Kidney epithelial cell (primary cell): ENCODE measurements at places on chromosomes 11 and 22.

DNA sequence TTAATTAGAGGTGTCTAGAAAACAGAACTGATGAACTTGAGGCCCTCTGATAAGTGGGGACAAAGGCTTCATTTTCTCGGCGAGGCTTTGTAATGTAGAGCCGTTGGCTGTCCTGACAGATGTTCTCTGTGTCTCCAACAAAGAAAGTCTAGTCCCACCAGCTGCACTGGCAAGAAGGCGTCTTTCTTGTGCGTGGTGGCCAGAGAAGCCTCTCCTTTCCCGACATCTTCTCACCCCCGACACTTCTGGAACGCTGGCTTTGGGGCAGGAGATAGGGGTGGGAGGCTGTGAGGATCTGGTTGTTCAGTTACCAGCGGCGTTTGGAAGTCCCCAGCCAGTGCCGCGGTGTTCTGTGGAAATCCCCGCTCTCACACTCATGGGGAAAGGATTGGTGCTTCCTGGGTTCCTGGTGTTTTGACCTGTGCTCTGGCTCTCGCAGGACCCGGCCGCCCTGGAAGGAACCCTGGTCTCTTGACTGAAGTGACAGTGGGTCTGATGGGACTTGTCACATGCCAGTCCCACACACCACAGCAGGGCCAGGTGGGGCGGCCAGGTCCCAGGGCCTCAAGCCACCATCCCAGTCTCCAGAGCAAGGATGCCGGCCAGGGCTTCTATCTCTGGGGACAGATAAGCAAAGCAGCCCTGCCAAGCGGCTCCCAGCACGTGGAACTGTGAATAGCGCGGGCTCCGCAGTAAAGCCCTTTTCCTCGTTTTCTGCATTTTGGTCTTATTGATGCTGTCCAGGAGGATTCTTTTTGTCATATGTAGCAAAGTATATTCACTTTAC, 23.2 kb downstream of the FADS2 start:
- no peak for DNase-seq

- no peak for DNase-seq
These were observed 110.3 kb upstream of the SYT13 start for GRCh38 chr11:45396394-45396793.

GRCh38 chr11:130737866-130738431, 178.3 kb downstream of the SNX19 start:
- DNase-seq = no peak

DNA sequence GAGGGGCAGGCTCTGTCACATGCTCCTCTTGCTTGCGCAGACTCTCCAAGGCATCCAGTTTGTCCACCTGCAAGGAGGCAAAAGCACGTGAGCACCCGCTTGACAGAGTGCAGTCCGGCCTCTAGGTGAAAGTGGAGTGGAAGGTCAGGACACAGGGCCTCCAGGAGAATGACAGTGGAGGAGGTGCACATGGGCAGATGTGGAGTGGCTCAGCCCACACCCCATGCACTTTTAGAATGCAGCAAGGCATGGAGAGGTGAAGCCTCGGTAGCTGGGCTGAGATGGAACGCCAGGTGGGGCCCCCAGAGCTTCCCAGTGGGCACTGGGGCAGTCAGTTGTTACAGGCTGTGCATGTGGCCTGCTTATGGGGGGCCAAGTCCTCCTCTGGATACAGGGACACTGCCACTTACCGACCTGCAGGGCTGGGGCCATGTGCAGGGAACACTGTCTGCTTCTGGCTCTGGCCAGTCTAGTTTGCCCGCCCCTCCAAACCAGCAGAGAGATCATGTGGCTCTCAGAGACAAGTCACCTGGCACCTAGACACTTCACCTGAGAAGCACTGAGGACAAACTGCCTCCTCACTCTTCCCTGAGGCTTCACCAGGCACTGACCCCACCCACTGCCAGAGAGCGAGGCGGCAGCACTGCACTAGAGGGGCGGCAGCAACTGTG, 2.3 kb upstream of the SLC25A1 start:
- no peak for DNase-seq

DNA sequence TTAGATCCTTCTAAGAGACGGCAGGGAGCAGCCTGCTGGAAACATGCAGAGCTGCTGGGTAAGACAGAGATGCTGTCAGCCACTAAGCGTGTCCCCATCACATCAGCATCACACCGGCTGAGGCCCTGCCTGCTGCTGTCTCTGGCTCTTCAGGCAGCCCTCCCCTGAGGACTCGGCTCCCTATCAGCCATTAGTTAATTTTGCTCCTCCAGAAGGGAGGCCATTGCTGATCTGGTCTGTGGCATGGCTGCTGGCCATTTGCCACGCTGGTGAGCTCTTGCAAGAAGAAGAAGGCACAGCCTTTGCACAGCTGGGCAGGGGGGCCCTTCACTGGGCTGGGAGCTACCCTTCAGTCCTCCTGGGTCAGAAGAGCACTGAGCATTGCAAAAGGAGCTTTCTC, 131.2 kb upstream of the PARVA start:
- DNase-seq = no peak

DNA sequence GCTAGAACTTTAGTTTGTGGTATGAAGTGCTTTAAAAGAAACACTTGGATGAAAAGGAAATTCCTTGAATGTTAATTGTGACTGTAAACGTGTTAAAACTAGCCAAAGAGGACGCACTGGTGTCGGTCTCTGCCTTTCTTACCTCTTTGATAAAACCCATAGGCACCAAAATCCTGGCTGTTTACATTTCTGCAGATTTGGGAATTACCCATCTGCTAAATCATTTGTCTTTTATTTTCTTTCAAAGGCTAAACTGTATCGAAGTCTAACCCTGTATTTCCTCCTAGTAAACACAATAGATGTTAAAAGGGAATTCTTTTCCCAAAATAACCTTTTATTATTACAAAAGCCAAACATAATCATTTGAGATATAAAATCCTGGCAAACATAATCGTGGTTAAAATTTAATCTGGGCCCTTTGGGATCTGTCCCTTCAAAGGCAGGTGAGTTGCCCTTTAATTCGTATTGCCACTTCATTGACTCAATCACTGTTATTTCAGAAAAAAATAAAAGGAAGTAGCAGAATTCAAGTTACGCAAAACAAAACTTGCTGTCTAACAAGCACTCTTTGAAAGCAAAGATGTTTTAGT, 2.4 kb downstream of the RASSF10 start:
- no peak for DNase-seq

GRCh38 chr11:72773291-72773690, 20.6 kb downstream of the STARD10 start:
- peak; percentile 67 for DNase-seq

DNA sequence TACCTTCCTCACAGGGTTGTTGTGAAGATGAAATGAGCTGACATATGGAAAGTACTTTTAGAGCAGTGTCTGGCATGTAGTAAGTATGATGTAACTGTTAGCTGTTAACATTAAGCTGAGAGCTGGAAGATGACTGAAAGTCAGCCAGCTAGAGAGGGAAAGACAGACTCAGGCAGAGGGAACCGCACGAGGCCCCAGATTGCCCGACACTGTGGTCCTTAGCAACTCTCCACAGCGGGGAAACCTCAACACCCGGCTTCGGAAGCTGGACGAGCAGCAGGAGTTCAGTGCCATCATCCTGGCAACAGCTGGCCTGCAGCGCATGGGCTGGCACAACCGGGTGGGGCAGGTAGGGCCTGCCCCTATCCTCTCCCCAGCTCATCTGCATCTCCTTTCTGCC, 6.5 kb downstream of the HMBS start:
- no peak for DNase-seq

DNA sequence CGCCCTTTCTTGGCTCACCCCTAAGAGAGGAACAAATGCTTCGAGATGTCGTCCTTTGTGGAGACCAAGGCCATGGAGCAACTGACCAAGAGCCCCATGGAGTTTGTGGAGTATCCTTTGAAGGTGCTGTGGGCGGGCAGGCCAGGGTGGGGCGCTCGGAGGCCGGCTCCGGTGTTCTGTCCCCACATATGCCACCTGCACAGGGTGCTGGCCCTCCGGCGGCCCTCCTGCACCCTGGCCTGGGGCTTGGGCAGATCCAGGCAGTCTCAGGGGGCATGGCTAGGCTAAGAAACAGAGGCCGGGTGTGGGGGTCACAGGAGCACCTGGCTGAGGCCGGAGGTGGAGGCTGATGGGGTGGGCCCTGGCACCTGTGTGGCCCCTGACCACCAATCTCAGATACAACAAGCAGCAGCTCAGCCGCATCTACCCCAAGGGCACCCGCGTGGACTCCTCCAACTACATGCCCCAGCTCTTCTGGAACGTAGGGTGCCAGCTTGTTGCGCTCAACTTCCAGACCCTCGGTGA, 10.3 kb downstream of the PLCB3 start:
- DNase-seq = no peak

DNA sequence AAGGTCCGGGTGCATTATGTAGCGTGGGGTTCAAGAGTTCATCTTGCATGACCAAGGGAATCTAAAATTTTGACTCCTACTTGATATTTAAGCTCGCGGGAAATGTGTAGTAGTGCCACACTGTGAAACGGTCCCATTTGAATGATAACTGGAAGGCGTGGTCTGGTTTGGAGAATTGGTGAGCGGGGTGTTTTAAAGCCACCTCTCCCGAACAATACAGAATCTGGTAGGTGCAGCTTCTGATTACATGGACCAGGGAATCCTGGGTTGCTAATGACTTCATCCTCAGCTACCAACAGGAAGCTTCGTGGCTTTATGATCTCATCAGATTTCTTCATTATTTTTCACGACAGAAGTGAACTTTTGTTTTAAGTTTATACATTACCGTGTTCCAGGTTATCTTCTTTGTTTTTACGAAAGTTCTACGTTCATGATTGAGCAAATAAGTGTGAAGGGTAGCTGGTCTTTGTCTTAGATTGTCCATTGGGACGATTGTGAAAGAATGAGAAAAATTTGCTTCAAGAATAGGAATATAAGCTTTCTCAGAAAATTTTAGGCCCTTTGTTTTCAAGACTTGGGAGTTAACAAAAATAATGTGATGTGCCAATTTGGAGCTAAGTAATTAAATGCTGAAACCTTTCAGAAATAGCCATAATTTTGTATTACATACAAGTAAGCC, 1.7 kb downstream of the QSER1 start:
- peak; percentile 83 for DNase-seq

GRCh38 chr11:66146940-66147339, 76.9 kb downstream of the PACS1 start:
- DNase-seq = no peak

GRCh38 chr22:19608003-19608690, 83.9 kb upstream of the CLDN5 start:
- DNase-seq = no peak

DNA sequence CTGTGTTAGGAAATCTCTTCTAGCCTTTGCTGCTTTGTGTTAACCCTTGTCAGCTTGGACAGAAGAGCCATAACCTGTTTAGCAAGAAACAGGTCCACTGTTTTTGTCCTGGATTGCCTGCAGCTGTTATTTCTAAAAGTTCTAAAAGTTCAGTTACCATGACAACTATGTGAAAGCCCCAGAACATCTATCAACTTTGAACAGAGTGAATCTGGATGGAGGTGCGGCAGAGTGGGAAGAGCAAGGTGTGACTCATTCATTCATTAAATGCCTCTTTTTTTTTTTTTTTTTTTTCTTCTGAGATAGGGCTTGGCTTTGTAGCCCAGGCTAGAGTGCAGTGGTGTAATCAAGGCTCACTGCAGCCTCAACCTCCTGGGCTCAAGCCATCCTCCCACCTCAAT, 50.5 kb downstream of the RBX1 start:
- peak; percentile 66 for DNase-seq

DNA sequence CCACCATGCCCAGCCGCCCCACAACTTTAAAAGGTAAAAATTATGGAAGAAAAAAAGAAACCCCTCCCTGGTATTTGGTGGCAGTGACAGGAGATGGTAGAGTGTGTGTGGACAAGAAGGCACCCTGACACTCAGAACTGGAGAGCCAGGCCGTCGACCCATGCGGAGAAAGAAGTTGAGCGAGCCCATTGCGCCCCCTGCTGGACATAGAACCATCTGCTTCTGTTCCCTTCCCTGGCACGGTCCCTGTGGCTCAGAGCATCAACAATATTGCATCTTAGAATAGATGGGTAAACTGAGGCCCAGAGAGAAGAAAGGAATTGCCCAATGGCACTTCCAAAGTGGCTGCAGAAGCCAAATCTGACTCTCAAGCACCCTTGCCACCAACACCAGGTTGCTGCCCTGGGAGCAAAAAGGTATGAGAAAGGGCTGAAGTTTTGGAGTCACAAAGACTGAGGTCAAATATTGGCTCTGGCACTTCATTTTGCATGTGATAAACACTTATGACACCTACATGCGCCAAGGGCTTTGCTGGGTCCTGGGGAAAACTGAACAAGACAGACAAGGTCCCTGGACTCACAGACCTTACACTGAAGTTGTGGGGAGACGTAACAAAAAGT, 8.6 kb downstream of the MRPL11 start:
- DNase-seq = no peak

DNA sequence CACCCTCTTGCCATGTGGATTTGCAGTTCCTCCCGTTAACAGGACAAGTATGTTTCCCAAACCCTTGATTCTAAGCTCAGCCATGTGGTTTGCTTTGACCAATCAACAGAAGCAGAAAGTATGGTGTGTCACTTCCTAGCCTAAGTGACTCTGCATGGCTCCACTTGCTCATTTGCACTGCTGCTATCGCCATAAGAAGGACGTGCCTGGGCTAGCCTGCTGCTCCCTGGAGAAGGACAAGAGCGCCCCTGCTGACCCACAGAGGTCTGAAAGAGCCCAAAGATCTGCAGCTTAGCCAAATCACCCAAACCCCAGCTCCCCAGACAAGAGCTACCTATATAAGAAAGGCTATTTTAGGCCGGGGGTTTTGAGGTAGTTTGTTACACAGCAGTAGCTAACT, 18.0 kb downstream of the TBRG1 start:
- DNase-seq = no peak

DNA sequence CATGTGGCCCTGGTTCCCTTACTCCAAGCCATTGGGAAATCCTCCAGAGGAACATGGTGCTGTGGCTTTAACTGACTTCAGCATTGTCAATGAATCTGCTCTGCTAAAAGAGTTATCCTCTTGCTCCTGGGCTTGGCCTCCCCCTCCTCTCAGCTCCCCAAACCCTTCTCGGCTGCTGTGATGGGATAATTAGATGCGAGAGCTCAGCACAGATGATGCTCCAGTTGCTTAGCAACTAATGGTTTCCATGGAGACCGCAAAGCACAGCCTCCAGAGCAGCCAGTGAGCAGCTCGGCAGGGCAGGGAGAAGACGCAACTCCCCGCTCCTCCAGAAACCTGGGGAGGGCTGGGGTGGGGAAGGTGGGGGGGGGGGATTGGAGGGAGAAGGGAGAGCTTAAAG, 2.8 kb upstream of the UPK2 start:
- DNase-seq = no peak

DNA sequence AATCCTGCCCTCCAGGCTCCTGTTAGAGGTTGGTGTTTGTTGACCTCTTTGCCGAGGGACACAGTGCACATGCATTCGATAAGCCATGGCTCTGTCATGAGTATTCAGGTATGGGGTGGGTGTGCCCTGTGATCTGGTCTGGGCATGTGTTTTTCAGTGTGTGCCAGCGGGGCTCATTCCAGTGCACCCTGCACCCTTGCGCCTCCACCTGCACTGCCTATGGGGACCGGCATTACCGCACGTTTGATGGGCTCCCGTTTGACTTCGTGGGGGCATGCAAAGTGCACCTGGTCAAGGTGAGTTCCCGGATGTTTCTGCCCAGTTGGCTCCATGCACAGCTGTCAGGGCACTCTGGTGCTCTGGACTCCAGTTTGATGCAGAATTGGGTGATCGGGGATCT, 44.2 kb downstream of the OTOG start:
- DNase-seq = no peak
